ENCODE measurements at places on chromosomes 4 and X.

GRCh38 chr4:153520801-153521329 lies 54.7 kb downstream of the TMEM131L start:
- no peak for DNase-seq

GRCh38 chrX:68694435-68695205 lies 47.2 kb downstream of the STARD8 start:
- DNase-seq, result no peak

- no peak for DNase-seq
Observed at GRCh38 chr4:85812776-85813175, 337.8 kb downstream of the ARHGAP24 start.

DNA sequence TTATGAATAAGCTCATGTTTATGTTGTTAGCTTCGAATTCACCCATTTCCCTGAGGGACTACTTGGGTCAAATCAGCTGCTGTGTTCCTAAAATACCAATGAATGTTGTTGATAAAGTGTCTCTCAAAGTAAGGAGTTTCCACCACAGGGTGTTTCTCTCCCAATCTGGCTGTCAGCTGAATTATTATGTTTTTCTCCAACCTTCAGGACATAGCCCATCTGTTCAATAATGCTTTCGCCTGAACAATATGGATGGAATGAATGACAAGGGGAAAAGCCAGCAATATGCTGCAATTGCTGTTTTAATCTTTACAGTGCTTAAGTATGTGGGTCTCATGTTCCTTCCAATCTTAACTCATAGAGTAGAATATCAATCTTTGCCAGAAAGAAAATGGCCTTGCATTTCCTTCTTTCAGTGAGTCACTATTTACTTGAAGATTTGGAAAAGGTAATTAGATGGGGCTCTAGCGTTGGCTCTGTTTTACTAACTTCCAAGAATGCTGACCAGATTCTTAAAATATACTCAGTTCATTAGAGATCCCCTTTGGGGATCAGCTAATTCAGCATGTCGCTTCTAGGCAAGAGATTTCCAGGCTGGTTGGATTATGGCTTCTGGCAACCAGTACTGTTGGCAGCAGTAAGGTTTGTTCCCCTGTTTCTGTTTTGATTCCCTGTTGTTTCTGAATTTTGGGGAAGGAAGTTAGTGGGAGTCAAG lies 410.5 kb downstream of the PPP3CA start:
- no peak for DNase-seq

- DNase-seq, result no peak
Observed at GRCh38 chrX:56764975-56765791, 36.1 kb downstream of the NBDY start.

DNA sequence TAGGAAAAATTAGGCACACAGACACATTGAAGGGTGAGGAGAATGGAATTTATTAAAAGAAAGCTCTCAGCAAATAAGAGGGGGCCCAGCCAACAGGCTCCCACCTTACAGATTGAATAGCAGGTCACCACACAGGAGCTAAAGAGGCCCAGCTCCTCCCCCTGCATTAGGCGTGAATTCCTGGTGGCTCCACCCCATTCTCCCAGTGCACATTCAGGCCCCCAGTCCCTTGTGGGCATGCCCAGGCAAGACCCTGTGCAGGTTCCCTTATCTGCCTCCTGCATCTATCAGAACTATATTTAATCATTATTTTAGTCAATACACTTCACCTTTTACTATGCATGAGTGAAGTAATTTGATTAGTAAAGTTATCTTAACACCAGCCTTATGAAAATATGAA lies 856.3 kb upstream of the NDST4 start:
- no peak for DNase-seq

DNA sequence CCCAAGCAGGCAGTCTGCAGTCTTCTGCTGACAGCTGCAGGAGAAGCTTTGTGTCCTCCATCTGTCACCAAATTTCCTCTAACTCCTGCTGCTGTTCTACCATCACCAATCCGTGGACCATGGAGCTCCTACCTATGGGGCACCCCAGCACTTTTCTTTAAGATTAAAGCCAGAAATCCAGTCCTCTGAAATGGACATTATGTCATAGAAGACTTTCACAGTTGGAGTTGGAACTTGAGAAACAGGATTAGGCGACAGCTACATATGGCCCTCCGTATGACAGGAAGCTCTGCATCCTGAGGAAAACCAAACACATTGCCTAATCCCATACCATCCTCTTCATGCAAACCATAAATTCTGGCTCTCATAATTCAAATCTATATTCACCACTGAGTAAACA lies 470.6 kb upstream of the GALNTL6 start:
- DNase-seq, result no peak

DNA sequence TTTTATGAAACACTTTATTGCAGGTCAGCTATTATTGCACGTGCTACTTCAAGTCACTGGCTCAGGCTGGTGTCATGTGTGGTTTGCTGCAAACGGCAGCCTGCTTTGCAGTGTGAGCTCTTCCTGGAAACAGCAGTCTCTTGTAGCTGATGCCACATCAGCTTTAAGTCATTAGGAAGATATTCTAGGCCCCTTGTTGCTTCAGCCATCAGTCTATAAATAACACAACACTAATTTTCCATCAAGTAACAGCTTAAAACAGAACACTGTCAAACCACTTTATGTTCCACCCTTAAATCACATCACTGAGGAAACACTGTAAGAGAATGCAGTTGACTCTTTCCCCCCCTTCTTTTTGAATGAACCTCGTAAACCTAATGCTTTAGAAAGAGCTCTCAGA lies 93.8 kb downstream of the GATB start:
- DNase-seq, result no peak

- no peak for DNase-seq
Observed at GRCh38 chr4:149062997-149063396, 620.8 kb upstream of the NR3C2 start.

GRCh38 chr4:145281951-145282350 lies 101.6 kb upstream of the OTUD4 start:
- DNase-seq, result no peak

GRCh38 chr4:119049342-119049741 lies 86.3 kb upstream of the MYOZ2 start:
- no peak for DNase-seq

- no peak for DNase-seq
Observed at GRCh38 chrX:40331762-40332161, 234.0 kb upstream of the BCOR start.

GRCh38 chrX:126164226-126164625 lies 1.9 kb downstream of the DCAF12L2 start:
- DNase-seq, result no peak

GRCh38 chrX:115642895-115643530 lies 82.0 kb downstream of the PLS3 start:
- peak; percentile 71 for DNase-seq

GRCh38 chr4:181479141-181479540 lies 764.1 kb upstream of the TENM3 start:
- no peak for DNase-seq

DNA sequence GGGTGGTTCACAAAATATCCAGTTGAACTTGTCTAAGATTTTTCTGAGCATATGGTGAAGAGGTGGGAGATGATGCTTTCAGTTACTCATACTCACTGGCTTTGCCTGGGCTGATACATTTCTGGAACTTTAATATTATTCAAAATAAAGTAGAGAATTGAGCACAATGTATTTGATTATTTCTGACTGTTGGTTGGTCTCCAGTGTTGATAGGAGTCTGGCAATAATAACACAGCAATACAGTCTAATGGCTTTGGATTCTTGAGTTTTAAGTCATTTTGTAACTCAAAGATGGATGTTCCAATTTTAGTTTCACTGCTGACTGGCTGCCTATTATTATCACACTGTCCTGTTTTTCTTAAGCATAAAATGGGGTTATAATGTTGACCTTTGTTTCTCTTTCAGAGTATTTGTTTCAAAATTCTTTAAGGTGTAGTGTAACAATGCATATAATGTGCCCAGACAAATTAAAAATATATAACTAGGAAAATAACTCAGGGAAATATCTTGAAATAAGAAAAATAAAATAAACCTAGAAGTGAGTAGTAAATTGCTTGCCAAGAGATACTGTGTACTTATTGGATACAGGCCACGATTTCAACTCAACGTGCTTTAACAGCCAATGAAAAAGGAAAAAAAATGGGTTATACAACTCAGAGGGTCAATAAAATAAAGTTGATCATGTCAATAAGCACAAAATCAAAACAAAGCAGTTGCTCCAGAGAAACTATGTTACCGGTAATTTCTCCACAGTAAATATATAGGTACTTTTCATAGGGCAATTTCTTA lies 99.0 kb downstream of the ARSJ start:
- no peak for DNase-seq

GRCh38 chr4:27790911-27791310 lies 930.3 kb downstream of the STIM2 start:
- DNase-seq, result no peak

DNA sequence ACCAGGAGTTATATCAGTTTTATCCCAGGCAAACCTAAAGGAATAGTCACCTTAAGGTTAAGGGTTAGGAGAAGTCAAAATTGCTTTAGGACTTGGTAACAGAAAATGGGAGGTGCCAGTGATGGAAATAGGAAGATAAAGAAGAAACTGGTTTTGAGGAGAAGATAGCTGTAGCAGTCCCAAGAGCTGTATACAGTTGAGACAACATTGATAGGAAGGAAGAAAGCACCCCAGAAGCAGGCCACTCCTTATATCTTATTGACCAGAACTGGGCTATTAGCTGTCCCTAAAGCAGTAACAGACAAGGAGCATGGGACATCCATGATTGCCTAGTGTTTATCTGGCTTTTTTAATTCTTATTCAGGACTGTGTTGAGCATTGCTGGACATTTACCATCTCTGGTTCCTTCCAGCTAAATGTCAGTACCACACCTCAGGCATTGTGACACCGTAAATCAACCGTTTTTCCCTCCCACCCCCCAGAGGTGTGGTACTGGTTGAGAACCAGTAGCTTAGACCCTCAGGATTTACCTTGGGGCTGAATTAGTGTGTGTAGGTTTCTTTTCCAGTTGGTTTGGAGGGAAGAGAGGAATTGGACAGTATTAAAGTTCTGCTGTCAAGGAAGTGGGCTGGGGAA lies 2.0 kb upstream of the PGRMC2 start:
- no peak for DNase-seq

DNA sequence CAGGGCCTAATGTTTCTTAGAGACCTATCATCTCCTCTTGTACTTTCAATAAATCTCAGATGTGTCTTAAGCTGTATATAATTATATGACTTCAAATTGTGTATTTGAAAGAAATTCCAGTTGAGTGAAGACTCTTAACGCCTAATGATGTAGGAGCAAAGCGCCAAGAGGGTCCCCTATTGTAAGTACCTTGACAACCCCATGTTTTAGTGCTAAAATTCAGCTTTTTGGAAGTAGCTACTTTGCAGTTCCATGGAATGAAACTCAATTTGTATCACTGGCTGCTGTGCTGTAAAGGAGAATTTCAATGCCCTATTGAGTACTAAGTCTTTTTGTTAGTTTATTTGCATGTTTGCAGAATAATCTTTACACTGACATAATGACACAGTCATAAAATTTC lies 1826.6 kb upstream of the AGA start:
- no peak for DNase-seq

- DNase-seq, result peak; percentile 86
Observed at GRCh38 chr4:144399927-144400326, 246.0 kb upstream of the HHIP start.

- no peak for DNase-seq
Observed at GRCh38 chr4:112775801-112776200, 138.9 kb downstream of the LARP7 start.

GRCh38 chrX:136616987-136617685 lies 30.8 kb upstream of the CD40LG start:
- no peak for DNase-seq

DNA sequence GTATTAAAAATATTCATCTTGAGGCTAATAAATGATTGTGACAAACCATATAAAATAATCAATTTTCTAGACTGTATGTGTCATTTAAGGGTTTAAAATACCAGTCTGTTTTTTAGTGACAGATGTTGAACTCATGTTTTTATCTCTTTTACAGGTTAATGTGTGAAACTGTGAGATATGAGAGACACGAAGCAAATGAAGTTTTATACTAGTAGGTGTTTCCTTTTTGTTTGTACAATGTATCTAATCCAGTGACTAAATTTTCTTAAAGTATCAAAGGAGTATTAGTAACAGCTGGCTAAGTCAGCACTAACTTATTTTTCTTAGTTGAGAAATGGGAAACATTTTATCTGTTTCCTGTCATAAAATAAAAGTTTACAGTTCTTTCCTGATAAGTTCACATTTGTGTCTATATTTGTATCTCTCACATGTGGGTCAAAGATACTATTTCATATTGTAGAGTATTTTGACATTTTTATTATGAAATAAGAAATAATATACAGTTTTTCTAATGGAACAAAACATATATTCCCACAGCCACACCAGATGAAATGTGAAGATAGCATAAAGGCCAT lies 90.3 kb downstream of the RAPGEF2 start:
- no peak for DNase-seq

DNA sequence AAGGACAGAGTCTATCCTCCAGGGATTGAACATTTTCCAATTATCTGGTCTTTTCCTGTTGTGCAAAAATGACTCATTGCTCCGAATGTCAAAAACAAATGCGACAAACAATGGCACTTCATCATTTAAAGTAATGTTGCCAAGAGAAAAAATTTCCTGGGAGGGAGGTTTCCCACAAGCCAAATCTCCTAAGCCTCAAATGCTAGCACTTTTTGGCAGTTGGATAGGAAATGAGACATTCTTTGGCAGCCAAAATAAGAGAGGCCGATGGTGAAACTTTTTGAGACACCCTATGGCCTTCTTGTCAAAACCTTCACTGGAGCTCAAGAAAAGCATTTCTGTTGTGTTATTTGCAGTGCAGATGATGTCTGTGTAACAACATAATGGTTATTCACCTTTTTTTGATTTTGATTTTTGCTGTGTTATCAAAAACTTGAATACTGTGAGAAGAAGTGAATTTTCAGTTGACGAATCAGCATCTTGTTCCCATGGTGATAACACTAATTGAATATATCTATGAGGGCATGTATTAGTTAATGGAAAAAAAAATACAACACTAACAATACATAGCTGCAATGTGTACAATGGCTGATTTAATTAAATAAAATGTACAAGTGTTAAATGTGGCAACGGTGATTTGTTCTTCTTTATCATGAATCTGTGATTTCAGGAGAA lies 333.8 kb downstream of the ANK2 start:
- DNase-seq, result no peak

- DNase-seq, result no peak
Observed at GRCh38 chr4:107094332-107094731, 58.2 kb upstream of the DKK2 start.

DNA sequence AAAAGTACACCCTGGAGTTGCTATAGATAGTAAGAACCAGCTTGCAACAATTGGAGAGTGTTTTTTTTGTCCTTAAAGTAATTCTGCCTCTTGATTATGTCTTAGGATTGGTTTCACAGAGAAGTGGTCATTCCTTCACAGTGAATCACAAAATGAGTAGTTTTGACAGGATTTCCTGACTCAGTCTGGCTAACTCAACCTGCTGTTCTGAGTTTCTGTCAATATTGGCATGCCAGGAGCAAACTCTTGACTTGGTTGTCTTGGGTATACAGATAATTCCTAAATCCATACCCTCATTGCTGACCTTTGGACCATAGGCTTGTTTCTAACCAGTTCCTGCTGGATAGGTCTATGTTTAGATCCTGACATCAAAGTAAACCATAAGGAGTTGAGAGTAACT lies 9.4 kb downstream of the FHIP1A start:
- DNase-seq, result peak; percentile 29

- no peak for DNase-seq
Observed at GRCh38 chr4:6957994-6958393, 48.4 kb downstream of the TBC1D14 start.

All from brain pericyte (primary cell).